ENCODE measurements at places on chromosomes 1 and 21.

DNA sequence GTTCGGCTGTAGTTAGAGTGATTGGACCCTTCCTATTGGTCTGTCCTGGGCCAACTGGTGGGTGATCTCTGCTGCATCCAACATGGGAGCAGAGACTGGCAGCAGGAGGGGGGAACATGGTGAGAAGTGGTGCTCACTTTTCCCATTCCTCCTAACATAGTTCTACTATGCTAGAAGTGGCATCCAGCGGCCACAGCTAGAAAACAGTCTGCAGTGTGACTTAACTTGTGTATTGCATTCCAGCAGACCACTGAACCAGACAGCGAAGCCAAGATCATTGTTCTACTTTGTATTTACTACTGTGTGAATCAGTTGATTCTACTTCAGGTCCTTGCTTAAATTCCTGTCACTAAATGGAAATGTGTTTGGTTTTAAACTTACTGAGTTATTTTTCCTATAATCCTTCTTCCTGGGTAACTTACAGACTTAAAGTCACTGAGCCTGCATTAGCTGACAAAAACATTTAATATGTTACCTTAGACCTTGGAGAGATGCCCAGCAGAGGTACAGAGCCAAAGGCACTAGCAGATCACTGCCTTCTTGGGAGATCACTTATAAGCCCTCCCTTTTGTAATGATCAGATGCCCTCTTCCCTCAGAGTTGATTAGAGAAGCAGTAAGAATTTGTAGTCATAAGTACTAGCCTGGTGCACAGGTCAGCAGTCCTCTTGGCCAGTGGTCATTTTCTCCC lies 8.2 kb downstream of the FABP3 start:
- no peak for DNase-seq

GRCh38 chr1:153537376-153537730 lies 1.6 kb upstream of the S100A6 start:
- no peak for DNase-seq

DNA sequence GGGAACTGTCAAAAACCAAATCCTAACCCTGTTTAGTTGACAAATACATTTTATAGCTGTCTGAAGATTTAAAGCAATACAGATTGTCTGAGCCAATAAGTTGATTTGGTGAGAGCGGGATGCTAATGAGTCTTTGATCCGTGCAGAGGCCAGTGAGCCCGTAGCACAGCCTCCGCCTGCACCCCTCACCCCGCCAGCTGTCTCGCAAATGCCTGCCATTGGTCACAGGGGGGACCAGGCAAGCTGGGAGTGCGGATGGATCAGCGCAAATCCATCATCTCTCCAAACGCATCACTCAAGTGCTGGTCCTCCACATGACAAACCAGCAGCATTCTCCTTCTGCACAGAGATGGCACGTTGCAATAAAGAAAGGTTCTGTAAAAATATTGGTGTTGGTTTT lies 51.0 kb downstream of the ZBTB18 start:
- DNase-seq: no peak

DNA sequence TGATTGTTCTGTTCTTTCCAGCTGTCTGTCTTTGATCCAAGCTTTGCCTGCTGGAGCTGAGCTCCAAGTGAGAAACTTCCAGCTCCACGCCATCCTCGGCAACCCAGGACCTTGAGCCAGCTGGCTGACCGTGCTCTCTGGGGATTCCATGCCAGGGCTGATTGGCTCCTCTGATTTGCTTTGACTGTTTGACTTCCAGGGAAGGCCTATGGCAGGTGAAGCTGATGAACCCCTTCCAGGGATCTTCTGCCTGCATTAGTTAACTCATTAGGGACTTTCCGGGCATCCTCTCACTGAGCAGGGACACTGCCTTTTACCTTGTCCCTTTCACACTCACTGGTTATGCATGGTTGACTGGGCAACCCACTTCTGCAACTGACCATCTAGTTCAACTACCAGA lies 406.1 kb downstream of the RPS6KC1 start:
- no peak for DNase-seq

- DNase-seq: no peak
Observed at GRCh38 chr1:19240673-19241538, 10.4 kb downstream of the EMC1 start.

All from cerebellar nuclear complex (tissue), 1 donor.